ENCODE measurements at places on chromosomes 7 and 10.

DNA sequence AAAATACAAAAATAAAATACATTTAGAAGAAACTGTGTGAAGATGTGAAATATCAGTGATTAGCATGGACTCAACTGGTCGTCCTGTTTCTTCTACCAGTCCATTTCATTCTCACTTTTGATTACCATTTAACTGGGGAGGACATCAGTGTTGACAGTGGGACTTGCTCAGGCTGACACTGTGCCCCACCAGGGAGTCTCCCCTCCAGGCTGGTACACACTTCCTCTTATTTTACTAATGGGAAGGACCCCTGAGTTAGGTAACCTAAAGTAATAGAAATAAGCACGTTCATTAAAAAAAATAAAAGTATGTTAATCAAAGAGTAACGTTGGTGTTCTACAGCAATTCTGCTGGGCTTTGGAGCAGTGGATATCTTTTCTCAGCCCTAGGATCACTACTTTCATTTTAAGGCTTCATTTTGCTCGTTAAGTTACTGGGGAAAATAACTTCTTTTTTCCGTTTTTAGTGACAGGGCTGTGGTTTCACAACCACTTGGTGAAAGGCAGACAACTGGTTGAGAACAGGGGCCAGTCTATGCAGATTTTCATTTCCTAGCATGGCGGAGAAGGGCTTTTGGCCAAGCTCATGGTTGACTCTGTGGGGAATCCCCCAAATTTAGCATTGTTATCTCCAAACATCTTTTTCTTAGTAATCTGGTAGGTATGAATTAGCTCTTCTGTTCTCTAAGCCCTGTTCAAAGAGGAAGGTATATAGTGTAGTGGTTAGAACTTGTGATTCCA lies 2.1 kb downstream of the SNX10 start:
- peak; percentile 37 for DNase-seq

DNA sequence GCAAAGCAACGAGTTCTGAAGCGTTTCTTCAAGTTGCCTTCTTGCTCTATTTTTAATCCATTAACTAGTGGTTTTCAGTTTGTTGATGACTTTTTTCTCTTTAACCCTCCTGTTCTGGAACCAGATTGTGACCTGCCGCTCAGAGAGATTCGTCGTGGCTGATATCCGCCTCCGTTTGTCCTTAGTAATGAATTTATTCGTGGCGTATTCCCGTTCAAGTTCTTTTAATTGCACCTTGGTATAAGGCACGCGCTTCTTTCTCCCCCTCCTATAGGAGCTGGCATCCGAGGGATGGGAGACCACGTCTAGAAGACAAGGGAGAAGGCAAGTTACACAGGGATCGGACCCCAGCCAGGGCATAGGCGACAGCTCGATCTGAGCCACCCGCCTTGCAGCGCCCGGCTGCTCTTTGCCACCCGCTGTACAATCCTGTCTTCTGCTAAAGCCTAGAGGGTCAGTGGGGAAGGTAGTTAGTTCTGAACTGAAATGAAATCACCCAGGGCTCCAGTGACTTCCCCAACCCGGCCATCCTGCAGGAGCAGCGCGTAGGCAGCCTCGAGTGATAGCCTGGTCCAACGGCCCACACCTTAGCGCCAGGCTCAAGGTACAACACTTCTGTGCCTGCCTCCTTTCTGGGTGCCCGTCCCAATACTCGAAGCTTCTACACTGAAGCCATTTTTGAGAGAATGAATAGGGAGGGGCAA lies 1.6 kb downstream of the HOXA13 start:
- no peak for DNase-seq

DNA sequence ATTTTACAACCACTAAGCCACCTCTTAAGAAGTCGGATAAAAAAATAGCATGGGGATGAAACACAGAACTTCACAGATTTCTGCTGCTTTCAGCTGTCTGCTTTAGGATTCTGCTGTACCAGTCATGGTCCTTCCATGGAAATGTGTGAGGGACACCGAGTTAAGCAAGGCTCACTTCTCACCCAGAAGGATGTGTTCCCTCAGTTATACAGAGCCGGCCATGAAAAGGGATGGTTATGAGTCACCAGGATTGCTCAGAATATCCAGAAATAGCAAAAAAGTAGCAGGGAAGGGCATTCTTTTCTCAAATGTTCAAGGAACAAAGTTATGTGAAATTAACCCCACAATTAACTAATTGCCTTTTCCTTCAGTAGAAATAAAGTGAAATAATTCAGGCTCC lies 124.4 kb downstream of the AMPH start:
- DNase-seq: no peak

GRCh38 chr10:59708816-59709394 lies 745 bp downstream of the SLC16A9 start:
- no peak for DNase-seq

GRCh38 chr7:55207436-55208125 lies 157.6 kb upstream of the LANCL2 start:
- no peak for DNase-seq

GRCh38 chr10:51389415-51390321 lies 309.7 kb downstream of the CSTF2T start:
- DNase-seq: peak; percentile 1

DNA sequence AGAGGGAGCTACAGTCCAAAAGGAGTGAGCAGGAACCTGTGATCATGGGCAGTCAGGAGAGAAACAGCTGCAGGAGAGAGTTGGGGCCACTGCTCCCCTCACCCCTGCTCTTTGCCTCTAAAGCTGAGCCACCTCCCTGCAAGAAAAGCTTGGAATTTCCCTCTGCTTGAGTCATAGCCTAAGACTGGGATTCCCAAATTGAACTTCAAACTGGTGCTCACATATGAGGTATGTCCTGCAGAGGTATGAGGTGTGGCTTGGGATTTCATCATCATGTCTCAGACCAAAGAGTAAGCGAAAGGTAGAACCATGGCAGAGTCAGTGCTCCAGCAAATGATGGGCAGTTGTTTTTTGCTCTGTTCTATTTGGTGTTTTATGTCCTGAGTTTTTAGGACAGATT lies 237.1 kb upstream of the NRP1 start:
- DNase-seq: no peak

DNA sequence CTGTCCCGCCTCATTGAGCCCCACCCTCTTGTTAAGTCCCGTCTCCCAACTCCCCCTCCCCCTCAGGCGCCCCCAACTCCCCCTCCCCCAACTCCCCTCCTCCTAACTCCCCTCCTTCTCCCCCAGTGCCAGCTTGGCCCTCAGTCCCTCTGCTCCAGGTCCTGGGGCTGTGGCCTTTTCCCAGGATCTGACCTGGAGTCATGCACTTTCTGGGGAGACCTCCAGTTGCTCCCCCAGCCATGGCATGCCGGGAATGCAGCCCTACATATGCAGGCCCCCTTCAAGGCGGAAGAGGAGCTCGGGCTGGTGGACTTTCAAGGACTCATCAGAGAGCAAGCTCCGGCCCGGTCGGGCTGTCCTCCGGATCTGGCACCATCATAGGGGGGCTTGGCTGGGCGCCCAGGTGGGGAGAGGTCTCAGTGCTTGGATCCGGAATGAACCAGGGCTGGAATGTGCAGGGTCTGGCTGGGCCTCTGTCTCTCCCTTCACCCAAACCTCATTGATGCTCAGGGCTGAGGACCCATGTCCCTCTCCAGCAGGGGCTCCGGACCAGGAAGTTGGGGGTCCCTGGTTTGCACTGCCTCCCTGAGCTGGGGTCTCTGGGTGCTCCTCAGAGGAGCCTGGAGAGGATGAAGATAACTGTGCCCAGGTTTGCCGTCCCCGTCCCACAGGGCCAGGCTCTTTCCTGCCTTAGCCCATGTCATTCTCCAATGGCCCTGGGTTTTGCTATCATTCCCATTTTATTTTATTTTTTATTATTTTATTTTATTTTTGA lies 41.1 kb downstream of the TMEM270 start:
- no peak for DNase-seq

GRCh38 chr7:751826-752225 lies 24.7 kb upstream of the PRKAR1B start:
- DNase-seq: no peak

DNA sequence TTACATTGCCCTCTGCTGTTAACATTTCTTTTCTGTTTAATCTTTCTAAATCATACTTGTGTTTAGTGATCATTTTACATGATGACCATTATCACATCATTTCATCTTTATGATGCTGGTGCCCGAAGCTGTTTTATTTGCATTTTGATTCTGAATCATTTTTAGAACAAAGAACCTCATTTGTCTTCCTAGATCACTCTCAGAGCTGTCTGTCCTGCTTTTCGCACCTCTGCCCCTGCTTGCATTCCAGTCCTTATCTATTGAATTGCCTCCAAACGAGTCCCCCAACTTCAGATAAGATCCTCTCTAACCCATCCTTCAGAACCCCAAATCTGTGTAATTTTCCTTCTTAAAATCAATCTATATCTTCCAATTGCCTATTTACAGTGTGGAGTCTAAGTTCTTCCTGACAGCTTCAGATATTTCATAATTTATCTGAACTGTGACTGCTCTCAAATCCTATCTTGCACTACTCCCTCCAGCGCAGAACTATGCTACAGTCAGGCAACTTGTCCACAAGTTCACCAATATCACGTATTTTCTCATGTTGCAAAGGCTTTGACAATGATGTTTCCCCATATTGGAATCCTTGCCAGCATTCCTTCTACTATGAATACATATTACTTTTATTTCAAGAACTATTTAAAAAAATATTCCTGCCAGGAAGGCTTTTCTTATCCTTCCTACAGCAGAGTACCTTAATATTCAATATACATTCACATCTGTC lies 346.5 kb upstream of the CACNA2D1 start:
- no peak for DNase-seq
